ENCODE measurements at places on chromosomes 2 and 18.

DNA sequence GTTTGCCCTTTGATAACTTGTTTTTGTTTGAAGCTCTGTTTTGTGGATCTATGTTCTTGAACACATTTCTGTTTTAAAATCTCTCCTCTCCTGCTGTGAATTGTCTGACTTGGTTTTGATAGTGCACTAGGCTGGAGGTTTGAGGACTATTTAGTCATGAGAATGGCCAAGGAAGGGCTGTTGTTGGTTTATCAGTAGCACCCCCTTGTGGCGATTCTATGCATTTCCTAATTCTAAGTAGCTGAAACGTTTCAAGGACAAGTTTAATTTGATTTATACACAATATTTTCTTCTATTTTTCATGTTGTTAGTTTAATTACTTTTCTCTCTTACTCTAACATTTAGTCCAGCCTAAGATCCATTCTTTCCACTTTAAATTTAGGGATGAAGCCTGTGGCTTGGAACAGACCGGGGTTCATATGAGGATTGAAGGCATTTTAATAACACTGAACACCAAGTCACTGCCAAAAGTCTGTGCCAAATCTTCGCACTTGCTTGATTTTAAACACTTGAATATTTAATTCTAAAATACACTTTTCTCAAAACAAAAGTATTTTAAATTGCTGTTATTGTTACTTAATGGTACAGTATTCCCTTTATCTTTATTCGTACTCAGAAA is 166.0 kb downstream of the SOCS6 start:
- no peak for DNase-seq

- DNase-seq: no peak
Measured at GRCh38 chr18:48819781-48820482, 130.8 kb downstream of the SMAD7 start.

GRCh38 chr18:78576967-78577366 is 402.7 kb upstream of the SALL3 start:
- DNase-seq: no peak

DNA sequence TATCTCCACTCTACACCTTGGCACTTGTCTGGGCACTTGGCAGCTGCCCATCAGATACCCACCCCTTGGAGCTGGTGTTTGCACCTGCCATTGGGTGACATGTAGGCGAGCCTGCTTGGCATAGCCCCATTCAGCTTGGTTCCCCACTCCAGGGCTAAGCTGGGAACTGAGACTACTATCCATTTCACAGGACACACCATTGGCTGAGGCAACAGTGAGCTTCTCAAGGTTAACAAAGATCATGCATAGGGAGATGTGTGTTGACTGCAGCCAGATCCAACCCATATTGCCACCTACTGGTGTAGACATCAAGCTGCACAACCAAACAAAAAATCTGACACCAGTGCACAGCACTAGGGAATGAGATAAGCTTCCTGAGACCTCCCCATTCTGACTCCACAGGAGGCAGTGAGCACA is 1389.8 kb upstream of the TMEFF2 start:
- peak; percentile 50 for DNase-seq
